ENCODE measurements at places on chromosomes 1 and 21.

DNA sequence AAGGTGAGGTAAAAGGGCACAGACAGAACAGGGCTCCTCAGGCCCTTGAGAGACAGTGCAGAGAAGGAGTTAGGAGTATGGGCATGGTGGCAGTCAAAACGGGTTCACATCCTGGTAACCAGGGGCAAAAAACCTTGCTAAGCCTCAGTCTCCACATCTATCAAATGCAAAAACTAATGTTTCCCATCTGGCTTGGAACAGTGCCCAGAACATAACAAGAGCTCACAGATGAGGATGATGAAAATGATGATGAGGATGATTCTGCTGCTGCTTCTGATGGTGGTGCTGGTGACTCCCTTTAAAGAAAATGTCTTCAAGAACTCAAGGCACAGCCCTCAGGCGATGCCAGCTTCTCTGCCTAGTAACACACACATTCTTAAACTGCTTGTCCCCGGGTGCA lies 24.1 kb downstream of the HHIPL2 start:
- DNase-seq = no peak

- DNase-seq = no peak
Observed at GRCh38 chr1:194734970-194735369, 1548.6 kb upstream of the B3GALT2 start.

- DNase-seq = no peak
Observed at GRCh38 chr1:111736548-111737215, 2.5 kb downstream of the INKA2 start.

DNA sequence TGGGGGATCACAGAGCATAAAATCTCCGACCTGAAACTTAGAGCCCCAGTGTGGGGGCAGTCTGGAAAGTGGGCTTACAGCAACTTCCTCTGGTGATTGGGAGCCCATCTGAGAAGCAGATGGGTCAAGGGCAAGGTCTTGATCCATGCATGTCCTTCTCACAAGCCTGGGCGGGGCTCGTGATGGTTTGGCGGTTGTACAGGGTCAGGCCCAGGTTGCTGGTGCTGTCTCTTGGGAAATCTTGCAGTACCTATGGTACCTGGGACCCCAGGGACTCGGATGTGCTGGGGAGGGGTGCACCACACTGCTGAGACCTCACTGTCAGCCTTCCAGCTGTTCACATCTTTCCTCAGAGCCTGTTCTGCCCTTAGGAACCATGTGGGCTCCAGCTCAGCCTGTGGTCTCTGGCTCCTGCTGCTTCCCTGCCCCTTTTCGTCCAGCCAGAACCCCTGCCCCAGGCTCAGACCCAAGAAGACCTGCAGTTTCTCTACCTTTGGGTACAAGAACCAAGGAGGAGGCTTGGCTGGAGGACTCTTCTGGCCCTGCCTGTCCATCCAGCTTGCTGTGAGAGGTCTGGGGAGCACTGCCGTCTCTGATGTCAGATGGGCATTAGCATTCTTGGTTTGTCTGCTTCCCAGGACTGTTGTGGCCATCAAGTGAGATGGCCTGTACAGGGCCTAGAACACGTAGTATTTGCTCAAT lies 24.5 kb downstream of the WNT4 start:
- no peak for DNase-seq

GRCh38 chr1:247500865-247501264 lies 35.4 kb downstream of the OR2C3 start:
- no peak for DNase-seq

- no peak for DNase-seq
Observed at GRCh38 chr1:55067914-55068313, 28.6 kb downstream of the PCSK9 start.

GRCh38 chr1:214464445-214465287 lies 86.7 kb downstream of the PTPN14 start:
- no peak for DNase-seq

GRCh38 chr1:58395355-58395754 lies 151.2 kb downstream of the OMA1 start:
- DNase-seq = peak; percentile 95

DNA sequence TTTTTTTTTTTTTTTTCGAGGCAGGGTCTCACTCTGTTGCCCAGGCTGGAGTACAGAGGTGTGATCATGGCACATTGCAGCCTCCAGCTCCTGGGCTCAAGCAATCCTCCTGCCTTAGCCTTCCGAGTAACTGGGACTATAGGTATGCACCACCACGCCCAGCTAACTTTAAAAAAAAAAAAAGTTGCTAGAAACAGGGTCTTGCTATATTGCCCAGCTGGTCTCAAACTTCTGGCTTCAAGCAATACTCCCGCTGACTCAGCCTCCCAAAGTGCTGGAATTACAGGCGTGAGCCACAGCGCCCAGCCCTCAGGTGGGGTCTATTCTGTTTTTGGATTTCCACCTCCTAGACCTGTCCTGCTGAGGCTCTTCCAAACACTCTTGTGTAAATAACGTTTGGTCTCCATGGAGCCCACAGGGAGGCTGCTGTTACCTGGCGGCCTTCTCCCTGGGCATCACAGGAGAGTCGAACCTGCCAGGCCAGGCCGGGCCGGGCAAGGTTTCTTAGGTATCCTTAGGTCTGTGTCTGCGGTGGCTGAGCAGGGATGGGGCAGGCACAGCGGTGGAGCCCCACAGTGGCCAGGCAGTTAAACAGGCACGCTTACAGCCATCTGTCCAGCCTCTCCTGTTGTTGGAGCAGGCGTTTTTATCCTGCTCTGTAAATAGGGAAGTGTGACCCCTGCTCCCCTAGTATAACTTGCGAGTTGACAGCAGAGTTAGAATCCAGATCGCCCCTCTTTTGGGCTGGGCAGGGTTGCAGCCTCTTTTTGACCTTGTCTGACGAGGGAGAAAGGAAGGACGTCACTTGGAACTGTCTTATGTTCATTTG lies 18.8 kb downstream of the PLEKHM2 start:
- DNase-seq = no peak

DNA sequence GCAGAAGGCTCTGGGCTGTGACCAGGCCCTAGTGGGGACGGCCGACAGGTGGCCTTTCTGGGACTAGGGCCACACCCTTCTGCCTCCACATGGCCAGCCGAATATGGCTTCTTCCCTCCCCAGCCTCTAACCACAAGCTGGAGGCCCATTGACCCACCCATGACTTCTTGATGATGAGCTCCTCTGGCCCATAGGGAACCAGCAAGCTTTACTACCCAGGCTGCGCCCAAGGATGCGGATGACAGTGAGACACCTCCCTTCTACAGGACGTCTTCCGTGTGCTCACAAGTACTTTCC lies 41.0 kb downstream of the LDLRAD2 start:
- no peak for DNase-seq

DNA sequence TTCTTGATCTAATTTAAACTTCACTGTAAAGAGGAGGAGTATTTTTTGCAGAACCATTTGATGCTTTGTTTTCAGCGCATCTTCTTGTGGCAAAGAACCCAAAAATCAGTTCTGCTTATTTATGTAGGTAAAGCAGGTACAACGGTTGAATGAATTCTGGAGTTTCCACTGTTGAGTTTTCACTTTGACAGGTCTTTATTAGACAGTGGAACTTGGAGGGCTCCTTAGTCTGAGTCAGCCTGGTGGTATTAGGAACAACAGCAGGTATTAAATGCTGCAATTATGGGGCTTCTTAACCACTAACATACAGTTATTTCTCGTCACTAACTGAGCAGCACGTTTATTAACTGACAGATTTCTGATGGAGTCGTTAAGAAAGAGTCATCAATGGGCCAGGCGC lies 1.2 kb downstream of the LRIG2 start:
- DNase-seq = no peak

DNA sequence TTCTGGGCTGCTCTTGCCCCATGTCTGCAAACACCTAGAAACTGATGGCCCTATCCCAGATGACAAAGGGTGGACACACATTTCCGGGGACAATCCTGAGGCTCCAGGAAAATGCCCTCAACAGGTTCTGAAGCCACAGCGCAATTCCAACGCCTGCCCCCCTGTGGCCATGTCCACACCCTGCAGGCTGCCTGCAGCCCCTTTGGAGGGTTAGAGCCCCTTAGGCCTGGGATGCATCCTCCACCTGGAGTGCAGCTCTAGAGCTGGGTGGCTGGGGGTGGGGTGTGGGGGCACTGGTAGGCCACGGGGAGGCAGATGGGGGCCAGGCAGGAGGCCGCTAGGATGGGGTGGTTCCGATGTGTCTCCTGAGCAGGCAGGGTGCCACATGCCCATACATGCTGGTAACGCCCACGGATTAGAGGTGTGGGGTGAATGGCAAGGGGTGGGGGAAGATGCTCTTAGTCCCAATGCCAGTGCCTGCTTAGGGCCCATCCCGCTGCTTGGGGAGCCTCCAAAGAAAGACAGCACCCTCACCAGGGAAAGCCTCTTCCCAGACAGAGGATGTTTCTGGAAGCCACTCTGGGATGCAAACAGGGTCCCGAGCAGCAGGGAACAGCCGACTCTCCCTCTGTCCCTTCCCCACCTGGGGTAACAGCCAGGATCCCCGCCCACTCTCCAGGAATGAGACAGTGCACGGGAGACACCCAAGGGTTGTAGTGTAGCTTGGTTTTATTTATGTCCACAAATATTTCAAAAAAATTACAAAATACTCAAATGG lies 34.0 kb downstream of the SLC45A1 start:
- no peak for DNase-seq

DNA sequence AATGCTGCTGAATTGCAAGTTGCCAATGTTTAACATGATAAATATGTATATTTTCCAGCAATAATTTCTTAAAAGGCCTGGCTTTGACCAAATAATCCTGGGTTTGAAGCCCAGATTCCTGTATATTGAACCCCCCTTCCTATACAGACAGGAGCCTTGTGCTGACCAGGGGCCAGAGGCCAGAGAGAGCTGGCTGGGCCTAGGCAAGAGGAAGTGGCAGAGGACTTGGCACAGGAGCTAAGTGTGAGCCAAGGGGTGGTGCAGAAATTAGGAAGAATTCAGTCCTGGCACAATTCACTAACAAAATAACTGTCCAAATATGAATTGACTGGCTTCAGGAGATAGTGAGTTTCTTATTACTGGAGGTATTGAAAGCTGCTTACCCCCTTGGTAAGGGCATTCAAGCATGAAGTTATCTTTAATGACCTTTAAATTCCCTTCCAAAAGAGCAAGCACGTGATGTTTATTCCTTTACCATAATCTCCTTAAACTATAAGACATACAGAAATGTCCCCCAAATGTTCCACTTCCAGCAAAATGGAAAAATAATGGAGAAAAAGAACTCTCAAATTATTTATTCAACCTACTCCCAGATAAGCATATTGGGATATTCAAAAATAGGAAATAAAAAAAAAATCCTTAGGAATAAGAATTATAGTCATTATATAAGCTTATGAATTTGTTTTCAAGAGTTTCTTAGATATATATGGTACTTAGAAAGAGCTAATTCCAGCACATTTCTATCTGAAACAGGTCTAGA lies 26.6 kb downstream of the NIBAN1 start:
- DNase-seq = no peak

- DNase-seq = no peak
Observed at GRCh38 chr1:23524716-23525401, 6.2 kb downstream of the E2F2 start.

GRCh38 chr1:66242646-66243547 lies 291.1 kb upstream of the SGIP1 start:
- peak; percentile 52 for DNase-seq

- DNase-seq = no peak
Observed at GRCh38 chr1:223802602-223803001, 43.1 kb downstream of the TP53BP2 start.

DNA sequence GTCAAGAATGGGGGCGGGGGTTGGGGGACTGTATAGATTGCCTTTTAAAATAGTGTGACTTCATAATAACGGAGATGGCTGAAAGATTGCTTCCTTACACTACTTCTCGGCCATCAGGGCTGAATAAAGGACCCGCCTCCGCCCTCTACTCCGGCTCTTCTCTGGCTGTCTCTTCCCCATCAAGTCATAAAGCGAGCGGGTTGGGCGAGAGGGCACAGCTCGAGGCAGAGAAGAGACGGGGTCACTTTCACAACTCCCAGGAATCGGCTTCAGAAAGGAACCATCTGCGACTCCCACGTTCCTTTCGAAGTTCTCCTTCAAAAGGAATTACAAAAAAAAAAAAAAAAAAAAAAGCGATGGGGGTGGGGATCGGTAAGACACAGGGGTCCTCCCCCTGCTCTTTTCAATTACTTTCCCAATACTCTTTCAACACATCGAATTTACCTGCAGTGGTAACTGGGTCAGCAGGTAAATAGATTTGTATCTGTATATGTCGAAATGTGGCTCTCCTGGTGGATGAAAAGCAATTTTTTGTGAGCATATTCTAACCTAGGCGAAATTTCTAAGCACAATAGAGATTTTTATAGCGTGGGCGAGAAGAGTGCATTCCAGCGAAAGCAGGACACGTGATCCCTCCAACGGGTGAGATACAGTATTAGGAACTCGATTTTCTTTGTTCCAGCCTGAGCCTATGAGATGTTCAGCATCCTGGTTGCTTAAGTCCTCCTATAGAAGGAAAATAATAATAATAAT lies 2.0 kb downstream of the LRRC7 start:
- no peak for DNase-seq

- no peak for DNase-seq
Observed at GRCh38 chr1:239655023-239655422, 268.7 kb downstream of the CHRM3 start.

DNA sequence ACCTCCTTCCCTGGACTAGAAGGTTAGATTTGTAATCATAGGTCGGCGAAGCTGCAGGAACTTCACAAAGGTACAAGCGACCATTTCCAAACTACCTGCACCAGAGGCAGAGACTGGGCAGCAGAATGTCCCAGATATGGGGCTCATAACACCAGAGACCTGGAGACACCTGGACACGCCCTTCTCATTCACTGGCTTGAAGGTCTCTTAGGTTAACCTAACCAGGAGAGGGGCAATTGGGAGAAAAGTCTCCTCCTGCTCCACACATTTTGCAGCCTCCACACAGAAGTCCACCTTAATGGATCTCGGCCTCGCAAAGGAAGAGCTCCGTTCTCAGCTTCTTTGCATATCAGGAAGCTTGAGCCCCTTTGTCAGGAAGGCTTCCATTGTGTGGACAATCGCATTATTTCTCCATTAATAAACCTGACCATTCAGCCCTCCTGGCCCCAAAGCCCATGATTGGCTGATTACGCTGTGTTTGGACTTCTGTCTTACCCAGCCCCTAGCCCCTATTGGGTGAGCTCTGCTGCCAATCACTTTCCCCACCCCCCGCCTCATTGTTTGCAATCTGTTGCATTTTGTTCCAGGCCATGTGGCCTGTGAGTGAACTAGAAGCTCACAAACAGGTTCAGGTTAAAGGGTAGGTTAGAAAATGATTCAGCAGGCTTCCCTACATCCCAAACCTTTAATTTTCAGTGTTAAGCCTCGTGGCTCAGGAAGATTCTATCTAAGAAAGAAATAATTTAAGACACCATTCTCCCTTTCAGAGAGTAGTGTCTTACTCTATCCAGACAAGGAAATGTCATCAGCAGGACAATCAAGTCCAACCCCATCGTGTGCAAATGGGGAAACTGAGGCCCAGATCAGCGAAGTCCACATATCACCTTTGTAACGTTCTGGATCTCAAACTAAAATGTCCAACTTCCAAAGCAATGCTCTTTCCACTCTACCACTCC lies 2.8 kb downstream of the MYCL start:
- peak; percentile 49 for DNase-seq

GRCh38 chr21:37204580-37204979 lies 62.6 kb downstream of the VPS26C start:
- no peak for DNase-seq
